ENCODE measurements at places on chromosomes 3 and 15.

DNA sequence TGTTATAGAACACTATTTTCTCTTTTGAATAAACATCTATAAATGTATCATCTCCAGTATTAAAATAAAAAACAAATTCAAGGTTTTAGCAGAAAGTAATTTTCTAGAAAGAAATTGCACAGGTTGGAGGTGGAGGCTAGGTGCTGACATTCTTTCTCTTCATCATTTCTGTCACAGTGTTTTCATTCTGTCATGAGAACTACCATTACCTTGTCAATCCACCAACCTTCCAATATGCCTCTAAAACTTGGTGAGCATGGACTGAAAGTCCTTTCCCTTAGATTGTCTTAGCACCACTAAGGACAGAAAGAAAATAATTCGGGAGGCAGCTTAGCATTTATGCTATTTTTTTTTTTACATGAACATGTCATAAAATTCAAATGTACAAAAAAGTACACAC is 596.2 kb upstream of the DPPA4 start:
- no peak for DNase-seq

DNA sequence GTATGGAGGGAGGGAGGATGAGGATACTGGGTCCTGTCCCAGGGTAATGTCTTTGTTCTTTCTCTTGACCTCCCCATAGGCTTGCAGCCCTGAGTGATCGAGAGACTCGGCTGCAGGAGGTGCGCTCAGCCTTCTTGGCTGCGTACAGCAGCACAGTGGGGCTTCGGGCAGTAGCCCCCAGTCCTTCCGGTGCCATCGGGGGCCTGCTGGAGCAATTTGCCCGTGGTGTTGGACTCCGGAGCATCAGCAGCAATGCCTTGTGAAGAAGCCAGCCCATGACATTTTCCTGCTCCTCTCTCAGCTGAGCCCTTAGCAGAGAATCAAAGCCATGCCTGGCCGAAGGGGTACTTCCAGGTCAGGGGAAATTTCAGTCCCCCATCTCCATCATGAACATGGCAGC is 1.9 kb upstream of the CPNE9 start:
- DNase-seq: no peak

GRCh38 chr3:22920006-22920405 is 283.1 kb upstream of the UBE2E2 start:
- DNase-seq: no peak

GRCh38 chr3:184912163-184912562 is 100.2 kb downstream of the VPS8 start:
- DNase-seq: no peak

- no peak for DNase-seq
Observed at GRCh38 chr15:70627734-70628548, 135.4 kb downstream of the UACA start.

DNA sequence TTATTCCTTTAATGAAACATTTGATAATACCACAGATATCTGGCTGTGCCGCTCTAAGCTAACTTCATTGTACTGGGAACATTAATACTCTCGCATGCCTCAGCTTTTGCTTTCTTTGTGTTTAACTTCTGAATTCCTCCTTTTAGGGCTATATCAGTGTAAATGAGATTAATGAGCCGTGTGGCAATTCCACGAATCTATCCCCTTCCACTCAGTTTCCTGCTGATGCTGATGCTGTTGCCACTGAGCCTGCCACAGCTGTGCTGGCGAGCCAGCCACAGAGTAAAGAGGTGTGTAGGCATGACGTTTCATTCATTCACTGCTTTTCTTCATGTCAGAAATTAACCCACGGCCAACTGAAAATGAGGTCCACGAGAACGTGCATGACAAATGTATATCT is 30.0 kb upstream of the ABHD10 start:
- DNase-seq: no peak

All from CD4-positive, alpha-beta memory T cell (primary cell).